ENCODE measurements at places on chromosomes 12 and 14. TPM values are rescaled to one million over a fixed set of nuclear protein-coding genes. Genes with fewer than 3 reads are reported as not detected.

GRCh38 chr12:79360286-79360685, 330.5 kb downstream of the PAWR start:
- peak; percentile 44 for DNase-seq

GRCh38 chr14:55762595-55763232, 182.7 kb downstream of the KTN1 start:
- DNase-seq: no peak

DNA sequence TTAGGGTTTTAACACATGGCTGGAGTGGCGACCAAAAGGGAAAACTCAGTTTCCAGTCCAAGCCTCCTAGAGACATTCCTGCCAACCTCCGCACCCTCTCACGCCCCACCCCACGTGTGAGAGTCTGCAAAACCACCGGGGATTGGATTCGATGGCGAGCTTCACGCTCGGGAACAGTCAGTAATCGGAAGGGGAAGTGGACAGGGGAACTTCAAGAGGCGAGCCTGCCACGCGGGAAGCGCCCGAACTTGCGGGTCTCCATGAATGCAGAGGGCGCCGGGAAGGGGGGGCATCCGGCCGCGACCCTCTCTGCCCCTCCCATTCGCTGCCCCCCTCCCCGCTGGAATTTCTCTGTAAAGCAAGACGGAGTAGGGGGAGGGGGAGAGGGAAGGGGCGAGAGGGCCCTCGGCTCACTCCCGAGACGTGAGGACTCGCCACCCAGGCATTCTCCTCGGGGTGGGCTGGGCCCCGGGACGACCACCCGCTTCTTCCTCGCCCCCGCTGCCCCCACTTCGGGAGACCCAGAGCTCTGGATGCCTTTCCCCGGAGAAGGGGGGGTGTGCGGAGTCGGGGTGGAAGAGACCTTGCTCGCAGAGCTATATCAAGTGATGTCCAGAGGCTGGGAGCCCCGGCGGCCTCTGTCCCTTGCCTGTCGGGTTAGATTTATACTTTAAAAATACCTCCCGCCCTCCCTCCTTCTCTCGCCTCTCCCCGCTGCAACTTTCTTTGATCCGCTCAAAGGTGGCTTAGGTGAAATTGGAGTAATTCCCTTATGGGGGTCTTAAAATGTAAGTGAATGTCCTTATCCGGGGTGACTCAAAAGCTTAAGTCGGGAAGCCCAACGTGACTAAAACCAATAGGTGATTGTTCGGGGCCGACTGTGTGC, 2.5 kb upstream of the CCND2 start:
- DNase-seq: no peak

Gene RIPK3
- total RNA-seq: 2.6 TPM
